ENCODE measurements at places on chromosomes 5 and 9. TPM values are rescaled to one million over a fixed set of nuclear protein-coding genes. Genes with fewer than 3 reads are reported as not detected.

The TGFBI gene
- total RNA-seq: 0.64 TPM

DNA sequence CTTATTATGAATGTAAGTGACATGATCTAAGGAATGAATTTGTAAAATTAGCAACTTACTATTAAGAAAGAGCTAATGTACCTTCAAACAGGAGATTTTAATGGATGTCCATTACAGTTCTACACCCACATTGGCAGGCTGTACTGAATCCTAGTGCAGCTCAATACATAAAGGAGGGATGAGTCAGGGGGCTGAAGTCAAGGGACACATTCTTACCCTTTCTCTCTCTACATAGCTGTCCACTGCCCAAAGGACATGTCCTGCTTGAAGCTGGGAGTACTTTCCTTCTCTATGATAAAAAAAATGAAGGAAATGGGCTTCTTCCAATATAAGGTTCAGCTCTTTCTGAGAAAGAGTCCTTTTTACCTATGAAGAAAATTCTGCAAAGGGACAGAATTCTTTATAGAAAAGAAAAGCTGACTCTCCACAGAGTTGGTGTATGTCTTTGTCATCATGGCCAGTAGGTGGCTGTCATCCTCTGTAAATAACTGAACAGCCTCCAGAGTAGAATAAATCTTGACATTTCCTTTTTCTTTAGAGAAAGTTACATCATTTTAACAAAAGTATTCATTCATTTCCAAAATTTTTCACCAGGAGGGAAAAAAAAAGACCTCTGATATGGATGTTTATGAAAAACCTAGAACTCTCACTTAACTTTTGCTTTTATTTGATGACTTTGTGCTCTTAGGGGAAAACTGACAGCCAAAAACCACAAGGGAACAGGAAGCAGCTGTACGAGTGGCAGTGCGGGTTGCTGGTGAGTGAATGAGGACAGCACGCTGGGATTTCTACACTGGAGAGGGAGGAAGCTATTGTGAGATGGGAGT lies 13.1 kb upstream of the IFNA14 start:
- H3K4me3 ChIP-seq: peak overlapping the region; percentile 45
- H3K36me3 ChIP-seq: no peaks in the 10 kb centered on the region

The LHX6 gene
- 4.1 TPM for total RNA-seq

DNA sequence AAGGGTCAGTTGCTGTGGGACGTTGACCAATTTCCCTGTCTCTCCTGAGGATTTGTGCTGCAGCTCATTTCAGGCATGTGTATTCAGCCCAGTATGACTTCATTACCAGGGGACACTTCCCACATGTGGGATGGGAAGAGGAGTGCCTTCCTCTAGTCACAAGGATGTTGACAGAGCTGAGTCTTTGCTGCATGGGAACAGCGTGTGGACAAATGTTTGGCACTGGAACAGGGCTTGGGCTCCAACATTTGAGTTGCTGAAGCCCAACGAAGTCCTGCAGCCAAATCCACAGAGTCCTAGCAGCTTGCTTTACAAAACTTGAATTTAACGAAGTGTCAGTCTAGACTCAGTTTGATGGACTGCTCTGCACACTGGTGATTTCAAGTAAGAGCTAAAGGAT lies 283.2 kb downstream of the SH3GL2 start:
- H3K4me1 ChIP-seq: no peaks in the 10 kb centered on the region
- DNase-seq: no peak
- no peaks in the 10 kb centered on the region for H3K27me3 ChIP-seq

The PCDHGA12 gene
- total RNA-seq: 0.17 TPM

DNA sequence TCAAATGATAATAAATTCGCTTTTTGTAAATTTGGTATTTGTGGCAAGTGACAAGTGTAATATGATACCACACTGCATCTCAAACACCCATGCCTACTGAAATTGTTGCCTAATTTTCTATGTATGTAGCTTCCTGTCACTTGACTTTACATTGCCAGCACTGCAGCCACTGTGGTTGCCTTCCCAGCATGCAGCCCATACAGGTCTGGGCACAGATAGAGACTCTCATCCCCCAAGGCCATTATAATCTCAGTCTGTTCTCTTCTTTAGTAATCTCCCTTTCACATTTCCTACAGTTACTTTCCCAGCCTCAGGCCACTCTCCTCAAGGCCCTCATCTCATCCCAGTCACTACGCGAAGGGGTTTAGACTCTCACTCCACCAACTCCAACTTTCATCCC lies 1200.6 kb downstream of the PTPRD start:
- no peak for DNase-seq
- no peaks in the 10 kb centered on the region for H3K4me1 ChIP-seq
- H3K4me3 ChIP-seq: no peak overlapping the region
- H3K36me3 ChIP-seq: no peaks in the 10 kb centered on the region

DNA sequence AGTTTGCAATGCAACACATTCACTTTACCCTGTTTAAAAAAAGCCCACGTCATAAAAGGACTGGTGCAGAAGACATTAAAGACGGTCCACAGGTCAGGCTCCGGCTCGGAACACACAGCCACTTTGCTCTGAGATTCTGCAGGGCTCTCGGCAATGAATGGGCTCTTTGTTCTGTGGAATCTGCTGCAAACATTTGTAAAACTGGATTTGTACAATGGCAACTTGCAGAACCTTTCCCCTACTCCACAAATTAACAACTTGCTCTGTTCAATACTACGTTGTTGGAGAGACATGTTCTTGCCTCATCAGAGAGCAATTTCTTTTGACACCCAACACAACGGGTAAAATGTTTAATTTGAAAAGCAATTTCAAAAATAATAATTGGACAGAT lies 13.0 kb upstream of the NR5A1 start:
- no peak overlapping the region for H3K27ac ChIP-seq
- H3K27me3 ChIP-seq: no peaks in the 10 kb centered on the region
- no peak for DNase-seq
- H3K4me3 ChIP-seq: no peak overlapping the region

DNA sequence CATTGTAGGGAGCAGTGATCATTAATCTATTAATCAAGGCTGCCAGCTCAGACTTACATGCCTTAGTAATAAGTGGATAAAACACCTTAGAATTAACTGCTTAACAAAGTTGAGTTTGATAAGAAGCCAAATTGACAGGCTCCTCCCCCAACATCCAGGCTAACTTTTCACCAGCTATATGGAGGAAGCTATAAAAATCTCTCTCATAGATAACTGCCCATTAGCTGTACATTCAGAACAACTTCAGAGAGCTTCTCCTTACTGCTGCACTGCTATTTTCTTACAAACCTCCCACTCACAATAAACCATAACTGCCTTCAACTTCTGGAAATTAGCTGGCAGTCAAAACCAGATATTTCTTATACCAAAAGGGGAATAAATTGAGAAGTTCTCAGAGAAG lies 364.1 kb downstream of the PRELID2 start:
- H3K27me3 ChIP-seq: no peaks in the 10 kb centered on the region
- DNase-seq: no peak
- no peak overlapping the region for H3K27ac ChIP-seq
- H3K4me1 ChIP-seq: peaks cover 13% of the 10 kb centered on the region

DNA sequence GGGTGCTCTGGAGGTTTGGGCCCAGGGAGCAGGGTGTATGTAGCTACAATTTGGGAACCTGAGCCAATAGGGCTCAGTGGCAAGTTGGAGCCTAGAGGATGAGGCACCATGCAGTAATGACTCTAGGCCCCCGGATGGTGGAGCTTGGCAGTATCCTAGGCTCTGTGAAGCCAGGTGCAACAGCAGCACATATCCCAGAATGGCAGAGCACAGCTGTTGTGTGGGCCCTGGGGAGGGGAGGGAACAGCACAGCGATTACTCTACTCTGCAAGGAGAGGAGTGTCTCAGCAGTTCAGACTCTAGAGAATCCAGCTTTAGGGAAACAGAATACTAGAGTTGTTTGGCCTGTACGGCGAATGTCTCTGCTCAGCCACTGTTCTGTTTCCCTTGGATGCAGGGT lies 56.1 kb downstream of the LRRTM2 start:
- no peak overlapping the region for H3K4me3 ChIP-seq
- DNase-seq: no peak
- H3K27ac ChIP-seq: no peak overlapping the region
- no peaks in the 10 kb centered on the region for H3K27me3 ChIP-seq
- H3K36me3 ChIP-seq: no peaks in the 10 kb centered on the region

DNA sequence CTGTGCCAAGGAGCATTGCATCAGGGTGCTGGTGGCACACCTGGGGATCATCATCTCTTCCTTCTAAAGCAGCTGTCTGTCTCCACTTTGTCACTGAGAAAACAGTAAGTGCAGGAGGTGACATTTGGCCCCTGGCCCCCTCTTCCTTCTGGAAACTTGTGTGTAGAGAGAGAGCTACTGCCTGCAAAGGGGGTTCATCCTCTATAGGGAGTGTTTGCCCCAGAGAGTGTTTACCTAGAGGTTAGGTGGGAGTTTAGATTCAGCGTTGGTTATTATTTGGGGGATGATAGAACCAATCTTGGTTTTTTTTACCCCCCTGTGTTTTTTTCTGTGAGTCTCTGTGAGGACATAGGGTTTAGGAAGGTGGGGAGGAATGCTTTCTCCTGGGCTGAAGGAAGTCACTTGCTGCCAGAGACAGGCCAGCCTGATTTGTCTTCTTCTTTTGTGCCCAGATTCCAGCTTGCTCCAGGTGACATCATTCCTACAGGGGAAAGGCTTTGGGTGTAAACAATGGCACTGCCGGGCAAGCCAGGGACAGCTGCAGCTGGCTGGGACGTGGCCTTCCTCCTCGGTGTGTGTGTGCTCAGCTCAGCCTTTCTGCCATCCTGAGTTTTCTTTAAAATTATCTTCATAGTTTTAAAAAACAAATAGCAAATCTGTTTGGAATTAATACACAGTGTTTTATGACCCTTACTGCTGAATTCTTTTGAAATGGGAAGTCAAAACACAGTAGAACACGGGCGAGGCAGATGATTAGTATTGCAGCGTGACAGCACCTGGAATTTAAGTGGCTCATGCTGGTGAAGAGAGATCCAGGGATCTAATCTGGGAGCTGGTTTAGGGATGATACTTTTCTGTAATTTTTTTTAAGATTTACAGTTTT lies 24.5 kb downstream of the PRRC2B start:
- DNase-seq: no peak
- no peak overlapping the region for H3K27ac ChIP-seq
- H3K27me3 ChIP-seq: no peaks in the 10 kb centered on the region
- H3K4me3 ChIP-seq: no peak overlapping the region
- peaks cover 31% of the 10 kb centered on the region for H3K4me1 ChIP-seq
- 0 out of 2 replicates have a peak, but pooled peaks cover 1% of the 10 kb centered on the region for H3K36me3 ChIP-seq

The SLC9A3 gene
- 1.5 TPM for total RNA-seq

GRCh38 chr9:98129451-98129881 lies 10.4 kb upstream of the TRIM14 start:
- H3K36me3 ChIP-seq: no peaks in the 10 kb centered on the region
- DNase-seq: no peak
- no peak overlapping the region for H3K4me3 ChIP-seq
- H3K27ac ChIP-seq: no peak overlapping the region

DNA sequence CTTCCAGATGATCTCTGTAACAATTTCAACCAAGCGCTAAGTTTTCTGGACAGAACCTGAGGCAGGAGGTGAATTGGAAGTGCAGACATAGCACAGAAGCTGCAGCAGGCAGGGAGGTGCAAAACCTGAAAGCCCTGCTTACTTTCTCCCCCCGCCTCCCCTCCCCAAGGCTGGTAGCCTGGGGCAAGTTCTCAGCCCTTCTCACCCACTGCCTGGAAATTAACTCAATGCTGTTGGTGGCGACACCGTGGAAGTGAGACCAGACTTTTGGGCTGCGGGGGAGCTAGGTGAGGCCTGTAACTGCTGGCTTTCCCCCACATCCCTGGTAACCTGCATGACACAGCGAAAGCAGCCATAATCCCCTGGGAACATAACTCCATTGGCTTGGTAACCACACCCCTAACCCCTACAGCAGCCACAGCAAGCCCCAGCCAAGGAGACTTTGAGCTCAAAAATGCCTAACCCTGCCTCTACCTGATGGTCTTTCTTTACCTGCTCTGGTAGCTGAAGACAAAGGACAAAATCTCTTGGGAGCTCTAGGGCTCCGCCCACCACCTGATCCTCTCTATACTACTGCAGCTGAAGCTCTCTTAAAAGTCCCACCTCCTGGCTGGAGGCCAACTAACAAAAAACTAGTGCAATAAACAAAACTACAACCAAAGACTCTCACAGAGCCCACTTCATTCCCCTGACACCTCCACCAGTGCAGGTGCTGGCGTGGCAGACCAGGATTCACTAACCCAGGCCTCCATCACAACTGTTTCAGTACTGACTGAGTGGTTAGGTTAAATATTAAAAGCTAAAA lies 11.9 kb upstream of the OR13C8 start:
- no peak overlapping the region for H3K4me3 ChIP-seq
- H3K4me1 ChIP-seq: no peaks in the 10 kb centered on the region
- no peaks in the 10 kb centered on the region for H3K36me3 ChIP-seq
- no peak overlapping the region for H3K27ac ChIP-seq
- DNase-seq: no peak

- no peak overlapping the region for H3K27ac ChIP-seq
- no peak overlapping the region for H3K4me3 ChIP-seq
- peaks cover 9% of the 10 kb centered on the region for H3K4me1 ChIP-seq
- H3K36me3 ChIP-seq: no peaks in the 10 kb centered on the region
Measured at GRCh38 chr5:82147860-82148573, 130.1 kb downstream of the RPS23 start.

DNA sequence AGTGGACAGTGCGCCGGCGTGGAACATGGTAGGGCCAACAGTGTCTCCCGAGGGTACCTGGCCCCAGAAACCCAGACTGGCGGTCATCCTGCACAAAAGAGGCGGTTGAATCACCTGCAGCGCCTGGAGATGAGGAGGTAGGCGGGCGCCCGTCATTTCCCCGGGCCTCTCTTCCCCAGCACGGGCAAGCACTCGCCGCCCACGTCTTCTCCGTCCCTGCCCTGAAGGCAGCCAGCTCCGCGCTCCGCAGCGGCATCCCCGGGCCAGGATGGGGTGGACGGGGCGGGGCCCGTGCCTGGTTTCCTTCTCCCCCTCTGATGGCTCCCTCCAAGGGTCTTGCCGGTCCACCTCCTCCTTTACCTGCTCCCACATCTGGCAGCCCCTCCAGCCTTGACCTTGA lies 27.1 kb upstream of the N4BP3 start:
- H3K4me3 ChIP-seq: no peak overlapping the region
- no peak overlapping the region for H3K27ac ChIP-seq
- no peaks in the 10 kb centered on the region for H3K36me3 ChIP-seq
- H3K4me1 ChIP-seq: no peaks in the 10 kb centered on the region

The ADRA1B gene
- not detected for total RNA-seq

- H3K4me1 ChIP-seq: no peaks in the 10 kb centered on the region
- no peaks in the 10 kb centered on the region for H3K27me3 ChIP-seq
- no peak for DNase-seq
- no peak overlapping the region for H3K4me3 ChIP-seq
Measured at GRCh38 chr5:161369022-161369421, 177.5 kb downstream of the GABRB2 start.

- peaks cover 18% of the 10 kb centered on the region for H3K27me3 ChIP-seq
- H3K4me1 ChIP-seq: peaks cover 10% of the 10 kb centered on the region
- H3K36me3 ChIP-seq: no peaks in the 10 kb centered on the region
- H3K27ac ChIP-seq: no peak overlapping the region
Measured at GRCh38 chr9:134556531-134557068, 85.0 kb upstream of the COL5A1 start.

- H3K27ac ChIP-seq: no peak overlapping the region
- H3K4me1 ChIP-seq: peaks cover 16% of the 10 kb centered on the region
- no peaks in the 10 kb centered on the region for H3K27me3 ChIP-seq
- no peak overlapping the region for H3K4me3 ChIP-seq
Measured at GRCh38 chr9:116566677-116567488, 120.2 kb upstream of the TRIM32 start.
